ENCODE measurements at places on chromosomes 4 and X.

DNA sequence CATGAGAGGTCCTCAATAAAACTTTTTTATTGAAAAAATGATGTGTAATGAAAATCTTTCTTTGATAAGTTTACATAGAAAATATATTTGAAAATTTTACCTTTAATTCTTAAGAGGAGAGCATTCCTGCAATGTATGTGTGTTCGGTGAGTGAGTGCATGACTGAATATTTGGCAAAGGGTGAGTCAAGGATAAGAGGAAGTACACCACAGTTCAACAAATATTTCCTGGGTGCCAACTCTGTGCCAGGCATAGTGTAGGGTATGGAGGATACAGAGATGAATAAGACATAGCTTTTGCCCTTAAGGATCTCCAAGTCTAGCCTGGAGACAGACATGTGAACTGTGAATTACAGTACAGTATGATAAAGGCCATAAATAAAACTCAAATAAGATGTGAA is 84.7 kb upstream of the GPR101 start:
- DNase-seq: no peak

GRCh38 chr4:66376921-66377320 is 706.6 kb upstream of the EPHA5 start:
- DNase-seq: no peak

DNA sequence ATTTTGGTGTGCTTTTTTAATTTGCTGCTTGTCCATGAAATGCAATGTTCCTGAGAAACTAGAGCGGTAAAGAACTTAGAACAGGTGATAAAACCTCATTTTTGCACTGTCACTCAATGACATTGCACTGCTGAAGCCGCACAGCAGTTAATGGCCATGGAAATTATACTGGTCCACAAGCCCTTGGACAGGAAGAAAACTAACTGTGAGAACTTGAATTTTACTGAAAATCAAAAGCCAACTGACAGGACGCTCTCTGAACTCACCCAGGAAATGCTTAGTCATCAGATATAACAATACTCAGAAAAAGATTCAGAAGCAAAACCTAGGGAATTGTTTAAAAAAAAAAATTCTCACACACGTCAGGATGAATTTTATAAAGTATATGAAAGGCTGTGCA is 246.4 kb upstream of the SLC7A11 start:
- DNase-seq: no peak

DNA sequence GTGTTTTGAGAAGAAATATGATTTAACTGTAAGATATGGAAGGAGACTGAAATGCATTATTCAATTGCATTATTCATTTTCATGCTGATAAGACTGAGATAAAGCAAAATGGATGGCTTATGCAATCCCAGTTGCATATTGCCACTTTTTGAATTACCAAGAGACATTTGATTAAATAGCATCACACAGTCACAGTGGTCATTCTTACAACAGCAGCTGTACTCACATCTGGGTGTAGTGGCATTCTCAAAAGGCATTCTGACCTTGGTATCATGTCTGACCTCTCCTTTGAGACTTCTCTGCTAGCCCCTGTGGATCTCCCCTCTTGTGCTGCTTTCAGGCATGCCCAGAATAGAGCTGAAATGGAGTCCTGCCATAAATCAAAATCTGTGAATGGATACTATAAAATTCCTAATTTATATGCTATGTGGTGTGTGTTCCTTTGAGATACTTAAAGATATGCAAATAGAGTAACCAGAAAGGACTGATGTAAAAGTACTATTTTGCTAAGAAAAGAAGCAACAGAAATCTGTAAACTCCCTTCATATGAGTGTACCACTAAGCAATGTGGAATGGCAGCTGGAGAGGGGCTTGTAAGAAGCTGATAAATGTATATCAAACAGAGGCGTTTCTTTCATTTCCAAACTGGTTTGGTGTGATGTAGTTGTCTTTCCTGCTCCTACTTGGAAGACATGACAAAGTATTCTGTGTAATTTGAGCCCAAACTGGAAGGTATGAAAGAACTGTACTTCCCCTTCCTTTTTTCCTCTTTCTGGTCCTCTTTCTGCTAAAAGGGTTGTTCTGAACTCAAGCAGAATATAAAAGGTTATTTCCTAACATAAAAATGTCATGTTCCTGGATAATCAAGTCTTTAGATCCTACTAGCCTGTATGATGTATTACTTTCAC is 25.4 kb upstream of the METAP1 start:
- no peak for DNase-seq

- DNase-seq: no peak
Measured at GRCh38 chr4:189740873-189741272, 199.8 kb upstream of the FRG1 start.

DNA sequence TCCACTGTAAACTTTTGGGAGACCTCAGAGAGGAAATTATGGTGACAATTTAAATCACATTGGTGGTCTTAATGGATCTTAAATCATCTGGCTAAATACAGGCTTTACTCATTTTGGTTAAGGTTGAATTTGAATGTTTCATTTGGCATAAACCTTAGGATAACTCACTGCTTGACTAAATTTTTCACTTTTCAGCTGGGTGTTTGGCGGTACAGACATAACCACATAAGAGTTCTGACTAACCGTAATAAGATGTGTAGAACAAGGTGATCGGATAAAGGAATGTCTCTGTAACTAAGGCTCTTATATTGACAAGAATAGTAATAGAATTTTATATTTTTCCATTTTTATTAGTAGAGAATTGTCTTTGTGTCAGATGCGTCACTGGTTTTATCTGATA is 281.0 kb downstream of the BMPR1B start:
- no peak for DNase-seq

- no peak for DNase-seq
Measured at GRCh38 chrX:147912093-147912801, 528 bp downstream of the FMR1 start.

- no peak for DNase-seq
Measured at GRCh38 chr4:144591401-144591800, 54.6 kb upstream of the HHIP start.

- DNase-seq: no peak
Measured at GRCh38 chrX:106730401-106730800, 3.9 kb downstream of the RNF128 start.
